ENCODE measurements at places on chromosomes 1 and 21. TPM values are rescaled to one million over a fixed set of nuclear protein-coding genes. Genes with fewer than 3 reads are reported as not detected.

The AGBL4 gene
- total RNA-seq: 5.5 TPM

The NPHS2 gene
- total RNA-seq: not detected

The DOP1B gene
- total RNA-seq: 6.6 TPM

The QSOX1 gene
- total RNA-seq: 103 TPM

The MR1 gene
- total RNA-seq: 0.27 TPM

The FAM151A gene
- total RNA-seq: not detected

- DNase-seq: no peak
- no peaks in the 10 kb centered on the region for H3K27me3 ChIP-seq
- H3K36me3 ChIP-seq: no peaks in the 10 kb centered on the region
- H3K27ac ChIP-seq: no peak overlapping the region
- H3K4me3 ChIP-seq: no peak overlapping the region
These were observed 65.7 kb downstream of the LRRC8C start for GRCh38 chr1:89698624-89699023.

DNA sequence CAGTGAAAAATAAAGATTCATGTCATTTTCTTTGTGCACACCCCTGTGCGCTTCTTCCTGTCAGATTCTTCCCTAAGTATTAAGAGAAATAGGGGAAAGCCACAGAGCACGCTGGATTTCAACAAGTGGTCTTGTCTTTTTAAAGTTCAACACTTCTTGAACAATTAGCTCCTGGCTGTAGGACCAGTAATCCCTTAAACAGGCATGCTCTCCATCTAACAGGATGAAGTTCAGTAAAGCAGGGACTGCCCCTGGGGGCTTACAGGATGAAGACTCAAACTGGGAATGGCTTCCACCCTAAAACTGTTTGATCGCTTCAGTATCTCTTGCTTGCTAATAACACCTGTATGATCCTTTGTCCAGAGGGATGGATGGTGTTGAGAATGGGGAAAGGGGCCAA is 4.2 kb downstream of the PSMB4 start:
- no peaks in the 10 kb centered on the region for H3K27me3 ChIP-seq
- H3K27ac ChIP-seq: no peak overlapping the region
- H3K4me3 ChIP-seq: no peak overlapping the region
- no peak for DNase-seq
- H3K4me1 ChIP-seq: peaks cover 6% of the 10 kb centered on the region

- H3K27ac ChIP-seq: no peak overlapping the region
- no peaks in the 10 kb centered on the region for H3K27me3 ChIP-seq
- DNase-seq: no peak
- peaks cover 13% of the 10 kb centered on the region for H3K4me1 ChIP-seq
These were observed 104.9 kb downstream of the EPHB2 start for GRCh38 chr1:22815421-22816066.

DNA sequence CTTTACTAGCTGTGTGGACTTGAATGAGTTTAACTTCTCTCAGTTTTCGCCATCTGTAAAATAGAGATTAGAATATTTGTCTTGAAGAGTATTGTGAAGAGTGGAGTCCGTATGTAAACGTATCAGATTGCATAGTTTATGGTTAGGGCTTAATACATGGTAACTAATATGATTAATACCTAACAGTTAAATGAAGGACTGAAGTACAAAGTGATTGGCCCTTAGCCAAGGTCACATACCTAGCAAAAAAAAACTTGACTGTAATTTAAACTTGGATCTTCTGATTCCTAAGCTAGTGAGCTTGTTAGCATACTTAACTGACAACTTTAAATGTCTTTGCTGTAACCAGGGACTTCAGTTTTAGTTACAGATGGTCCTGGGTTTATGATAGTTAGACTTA is 1.9 kb downstream of the GIPC2 start:
- H3K4me1 ChIP-seq: no peaks in the 10 kb centered on the region
- no peak overlapping the region for H3K27ac ChIP-seq
- H3K4me3 ChIP-seq: no peak overlapping the region

GRCh38 chr21:36753556-36753955 is 54.6 kb downstream of the SIM2 start:
- H3K4me3 ChIP-seq: no peak overlapping the region
- no peak for DNase-seq
- H3K4me1 ChIP-seq: peaks cover 7% of the 10 kb centered on the region
- peaks cover 6% of the 10 kb centered on the region for H3K36me3 ChIP-seq
- H3K27ac ChIP-seq: no peak overlapping the region

GRCh38 chr1:21916447-21917238 is 20.5 kb downstream of the HSPG2 start:
- DNase-seq: no peak
- H3K4me1 ChIP-seq: peaks cover 22% of the 10 kb centered on the region
- no peak overlapping the region for H3K4me3 ChIP-seq
- no peak overlapping the region for H3K27ac ChIP-seq
- no peaks in the 10 kb centered on the region for H3K27me3 ChIP-seq

DNA sequence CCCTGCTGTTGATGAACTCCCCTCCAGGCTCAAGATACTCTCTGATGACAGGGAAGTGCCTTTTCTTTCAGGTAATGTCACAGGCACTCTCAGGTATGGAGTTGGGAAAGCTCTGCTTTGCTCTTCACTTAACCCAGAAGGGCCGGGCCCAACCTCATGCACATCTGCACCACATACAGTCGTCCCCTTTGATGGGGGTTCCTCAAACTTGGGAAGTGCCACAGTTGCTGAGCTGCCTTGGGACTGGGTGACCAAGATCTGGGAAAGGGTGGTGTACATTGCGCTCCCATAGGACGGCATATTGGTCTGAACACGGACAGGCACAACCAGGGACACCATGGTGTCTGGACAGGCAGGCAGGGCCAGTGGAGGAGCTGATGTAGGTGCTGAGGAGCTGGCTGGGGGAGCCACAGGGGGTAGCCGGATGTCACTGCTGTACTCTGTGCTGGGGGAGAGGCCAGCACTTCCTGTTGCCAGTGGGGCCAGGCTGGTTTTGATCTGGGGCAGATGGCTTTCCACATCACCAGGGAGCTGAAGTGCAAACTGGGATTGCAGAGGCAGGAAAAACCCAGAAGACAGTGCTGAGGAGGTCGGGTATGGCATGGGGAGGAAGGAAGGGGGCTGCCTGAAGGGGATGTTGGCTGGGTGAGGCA is 96.2 kb upstream of the EDN2 start:
- H3K36me3 ChIP-seq: no peaks in the 10 kb centered on the region
- peak; percentile 29 for DNase-seq
- H3K4me3 ChIP-seq: no peak overlapping the region
- H3K4me1 ChIP-seq: no peaks in the 10 kb centered on the region
- H3K27ac ChIP-seq: no peak overlapping the region

DNA sequence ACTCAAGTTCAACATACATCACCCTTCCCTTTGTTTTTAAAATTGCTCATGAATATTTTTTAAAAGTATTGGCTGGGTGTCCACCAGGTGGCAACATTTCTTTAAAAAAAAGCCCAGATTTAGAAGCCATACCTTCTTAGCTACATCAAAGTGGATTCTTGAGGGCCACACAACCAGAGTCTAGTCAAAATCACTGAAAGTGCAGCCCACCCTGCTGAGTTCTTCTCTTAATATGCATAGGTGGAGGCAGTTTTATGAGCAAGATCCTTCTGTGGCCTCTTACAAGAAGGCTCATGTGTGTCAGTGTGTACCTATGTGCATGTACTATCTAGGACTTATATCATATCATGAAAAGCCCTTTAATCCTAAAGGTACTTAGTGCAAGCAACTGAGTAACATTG is 16.9 kb upstream of the GNG12 start:
- peak; percentile 54 for DNase-seq
- no peaks in the 10 kb centered on the region for H3K36me3 ChIP-seq
- no peaks in the 10 kb centered on the region for H3K4me1 ChIP-seq
- no peak overlapping the region for H3K27ac ChIP-seq

- no peaks in the 10 kb centered on the region for H3K36me3 ChIP-seq
- H3K27ac ChIP-seq: no peak overlapping the region
- no peak overlapping the region for H3K4me3 ChIP-seq
- no peak for DNase-seq
- no peaks in the 10 kb centered on the region for H3K27me3 ChIP-seq
These were observed 111.6 kb upstream of the ZBTB40 start for GRCh38 chr1:22340066-22340465.

DNA sequence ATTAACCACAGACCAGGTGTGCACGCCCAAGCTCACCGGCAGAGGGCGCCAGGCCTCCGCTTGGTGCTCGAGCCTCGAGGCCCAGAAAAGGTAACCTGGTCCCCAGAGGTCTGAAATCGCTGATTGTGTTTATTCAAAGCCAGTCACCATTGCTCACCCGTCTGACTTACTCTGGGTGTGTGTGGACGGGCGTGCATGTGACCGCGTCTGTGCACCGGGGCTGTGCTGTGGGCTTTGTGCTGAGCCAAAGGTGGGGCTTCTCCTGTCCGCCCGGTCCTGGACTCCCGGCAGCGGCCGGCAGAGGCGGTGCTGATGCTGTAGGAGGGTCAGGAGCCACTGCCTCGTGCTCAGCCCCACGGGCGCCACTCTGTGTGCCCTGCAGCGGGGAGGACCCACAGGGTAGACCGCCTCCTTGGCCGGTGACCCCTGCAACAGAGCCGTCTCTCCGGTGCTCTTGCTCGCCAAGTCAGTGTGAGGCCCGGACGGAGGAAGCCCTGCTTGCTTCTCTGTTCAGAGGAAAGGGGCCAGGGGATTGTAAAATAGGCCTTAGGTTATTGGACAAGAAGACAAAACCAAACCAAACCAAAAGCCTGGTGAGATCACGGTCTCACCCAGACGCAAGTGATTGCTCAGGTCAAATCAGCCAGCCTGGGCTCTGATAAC is 32.0 kb upstream of the BTG2 start:
- H3K27me3 ChIP-seq: peaks cover 11% of the 10 kb centered on the region
- H3K4me1 ChIP-seq: peaks cover 15% of the 10 kb centered on the region
- DNase-seq: peak; percentile 95
- no peaks in the 10 kb centered on the region for H3K36me3 ChIP-seq
- peak overlapping the region; percentile 15 for H3K27ac ChIP-seq

GRCh38 chr1:75097654-75098053 is 36.5 kb upstream of the LHX8 start:
- no peaks in the 10 kb centered on the region for H3K36me3 ChIP-seq
- no peaks in the 10 kb centered on the region for H3K4me1 ChIP-seq
- no peak for DNase-seq
- no peak overlapping the region for H3K27ac ChIP-seq

DNA sequence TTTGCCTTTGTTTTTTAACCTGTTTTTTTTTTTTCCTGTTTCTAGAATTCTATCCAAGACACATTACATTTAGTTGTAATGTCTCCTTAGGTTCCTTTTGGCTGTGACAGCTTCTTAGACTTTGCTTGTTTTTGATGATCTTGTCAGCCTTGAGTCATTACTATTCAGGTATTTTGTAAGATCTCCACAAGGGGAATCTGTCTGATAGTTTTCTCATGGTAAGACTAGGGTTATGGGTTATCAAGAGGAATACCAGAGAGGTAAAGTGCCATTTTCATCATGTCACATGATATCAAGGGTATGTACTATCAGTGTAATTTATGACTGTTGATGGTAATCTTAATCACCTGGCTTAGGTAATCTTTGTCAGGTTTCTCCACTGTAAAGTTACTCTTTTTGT is 99.1 kb upstream of the GFI1 start:
- H3K27me3 ChIP-seq: no peaks in the 10 kb centered on the region
- no peak for DNase-seq
- H3K27ac ChIP-seq: no peak overlapping the region

DNA sequence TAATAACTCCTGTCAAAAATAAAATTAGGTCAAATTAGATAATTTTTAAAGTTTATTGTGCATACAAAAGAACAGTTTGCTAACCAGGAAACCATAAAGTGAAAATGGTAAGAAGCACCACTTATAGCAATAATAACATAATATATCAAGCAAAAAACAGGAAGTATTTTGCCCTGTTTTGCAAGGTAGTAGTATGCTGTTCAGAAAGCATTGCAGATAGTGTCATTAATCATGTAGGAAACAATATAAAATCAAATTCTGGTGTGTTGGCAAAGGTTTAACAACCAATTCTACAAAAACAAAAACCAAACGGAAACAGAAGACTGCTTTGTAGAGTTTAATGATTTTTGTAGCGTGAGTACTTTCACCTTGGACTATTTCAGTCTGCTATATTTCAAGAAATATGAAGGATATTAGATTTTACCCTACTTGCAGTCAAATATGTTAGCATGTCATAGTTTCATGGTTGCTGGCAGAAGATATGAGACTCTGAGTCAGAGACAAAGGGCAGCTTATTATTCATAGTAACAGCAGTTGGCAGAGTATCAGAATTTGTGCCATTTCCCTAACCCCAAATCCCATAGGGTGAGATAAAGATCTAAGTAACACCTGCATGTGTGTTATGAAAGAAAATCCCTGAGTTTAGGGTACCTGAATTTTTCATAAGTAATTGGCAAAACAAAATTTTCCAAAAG is 729.0 kb upstream of the BRINP3 start:
- no peak for DNase-seq
- no peaks in the 10 kb centered on the region for H3K27me3 ChIP-seq
- no peaks in the 10 kb centered on the region for H3K36me3 ChIP-seq
- no peak overlapping the region for H3K4me3 ChIP-seq

GRCh38 chr21:42361286-42361685 is 5.0 kb downstream of the TFF1 start:
- H3K4me3 ChIP-seq: no peak overlapping the region
- H3K36me3 ChIP-seq: no peaks in the 10 kb centered on the region

DNA sequence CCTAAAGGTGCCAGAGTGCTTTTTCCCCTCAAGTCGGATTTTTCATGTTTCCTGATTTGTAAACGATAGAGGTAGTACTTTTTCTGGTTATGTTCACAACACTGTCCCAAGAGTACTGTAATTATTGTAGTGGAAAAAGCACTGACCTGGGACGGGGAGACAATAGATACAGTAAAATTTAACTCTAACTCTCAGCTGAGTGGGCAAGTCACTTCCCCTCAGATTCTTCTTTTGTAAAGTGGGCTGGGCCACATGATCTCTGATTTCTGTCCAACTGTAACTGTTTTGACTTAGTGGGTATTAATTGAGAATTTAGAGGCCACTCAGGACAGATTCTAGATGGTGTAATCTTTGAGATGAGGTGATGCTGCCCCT is 19.1 kb downstream of the MARCKSL1 start:
- H3K27ac ChIP-seq: no peak overlapping the region
- no peak overlapping the region for H3K4me3 ChIP-seq
- DNase-seq: no peak
- no peaks in the 10 kb centered on the region for H3K27me3 ChIP-seq
- H3K4me1 ChIP-seq: no peaks in the 10 kb centered on the region
- peaks cover 39% of the 10 kb centered on the region for H3K36me3 ChIP-seq

- no peak overlapping the region for H3K4me3 ChIP-seq
- no peaks in the 10 kb centered on the region for H3K27me3 ChIP-seq
- no peak overlapping the region for H3K27ac ChIP-seq
- DNase-seq: no peak
These were observed 14.7 kb downstream of the CACHD1 start for GRCh38 chr1:64484651-64485050.

DNA sequence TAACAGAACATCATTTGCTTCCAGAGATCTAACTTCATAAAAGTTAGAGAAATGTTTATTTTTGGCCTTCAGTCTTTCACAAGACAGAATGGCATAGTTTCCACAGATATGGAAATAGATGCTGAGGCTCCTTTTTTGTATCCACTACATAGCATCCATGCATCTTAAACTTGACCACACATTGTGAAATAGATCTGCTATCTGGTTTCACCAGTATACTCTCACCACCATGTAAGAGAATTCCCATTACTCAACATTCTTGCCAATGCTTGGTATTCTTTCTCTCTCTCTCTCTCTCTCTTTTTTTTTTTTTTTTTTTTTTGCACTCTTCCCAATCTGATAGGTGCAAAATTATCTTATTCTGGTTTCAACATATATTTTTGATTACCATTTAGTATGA is 52.1 kb upstream of the PRMT6 start:
- no peaks in the 10 kb centered on the region for H3K4me1 ChIP-seq
- DNase-seq: no peak
- H3K27ac ChIP-seq: no peak overlapping the region
- no peaks in the 10 kb centered on the region for H3K36me3 ChIP-seq

Measured in endodermal cell (in vitro differentiated cells).